ENCODE measurements at places on chromosomes 7 and 10.

- DNase-seq, result no peak
Measured at GRCh38 chr10:128814024-128814423, 653.0 kb upstream of the MGMT start.

GRCh38 chr7:118080947-118081346 is 103.0 kb upstream of the LSM8 start:
- peak; percentile 12 for DNase-seq

GRCh38 chr10:228366-228765 is 93.1 kb downstream of the ZMYND11 start:
- no peak for DNase-seq

- no peak for DNase-seq
Measured at GRCh38 chr10:12048547-12048946, 5.9 kb upstream of the UPF2 start.

GRCh38 chr7:151927011-151927410 is 29.2 kb upstream of the GALNTL5 start:
- DNase-seq, result no peak

GRCh38 chr10:8102708-8103401 is 48.4 kb downstream of the GATA3 start:
- DNase-seq, result no peak

DNA sequence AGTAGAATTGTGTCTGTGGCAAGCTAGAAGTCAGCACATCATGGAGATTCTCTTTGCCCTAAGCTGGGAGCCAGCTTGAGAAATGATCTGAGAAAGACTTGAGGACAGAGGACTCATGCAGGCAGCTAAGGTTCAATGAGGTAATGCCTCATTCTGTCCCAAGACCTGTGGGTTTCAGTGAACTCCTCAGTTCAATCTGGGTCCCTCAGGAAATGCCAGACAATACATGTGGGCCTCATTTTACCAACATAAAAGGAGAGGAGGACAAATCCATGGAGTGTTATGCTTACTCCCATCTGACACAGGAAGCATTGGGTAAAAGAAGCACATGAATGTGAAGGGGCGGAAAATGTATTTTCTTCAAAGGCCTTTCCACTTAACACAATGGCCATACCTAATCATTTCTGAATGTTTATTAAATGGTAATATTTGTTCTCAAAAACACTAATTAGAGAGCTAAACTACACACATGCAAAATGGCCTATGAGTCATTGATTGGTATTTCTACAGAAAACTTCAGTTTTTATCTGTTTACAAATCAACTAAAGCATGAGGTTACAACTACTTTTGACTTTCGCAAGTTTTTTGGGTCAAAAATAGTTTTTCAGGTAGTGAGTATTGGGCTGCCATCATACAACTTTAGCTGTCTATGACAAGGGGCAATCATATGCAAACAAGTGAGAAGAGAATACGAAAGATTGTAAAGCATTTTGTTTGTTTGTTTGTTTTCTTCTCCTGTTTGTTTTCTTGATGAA is 205.3 kb downstream of the CHRM2 start:
- peak; percentile 78 for DNase-seq

DNA sequence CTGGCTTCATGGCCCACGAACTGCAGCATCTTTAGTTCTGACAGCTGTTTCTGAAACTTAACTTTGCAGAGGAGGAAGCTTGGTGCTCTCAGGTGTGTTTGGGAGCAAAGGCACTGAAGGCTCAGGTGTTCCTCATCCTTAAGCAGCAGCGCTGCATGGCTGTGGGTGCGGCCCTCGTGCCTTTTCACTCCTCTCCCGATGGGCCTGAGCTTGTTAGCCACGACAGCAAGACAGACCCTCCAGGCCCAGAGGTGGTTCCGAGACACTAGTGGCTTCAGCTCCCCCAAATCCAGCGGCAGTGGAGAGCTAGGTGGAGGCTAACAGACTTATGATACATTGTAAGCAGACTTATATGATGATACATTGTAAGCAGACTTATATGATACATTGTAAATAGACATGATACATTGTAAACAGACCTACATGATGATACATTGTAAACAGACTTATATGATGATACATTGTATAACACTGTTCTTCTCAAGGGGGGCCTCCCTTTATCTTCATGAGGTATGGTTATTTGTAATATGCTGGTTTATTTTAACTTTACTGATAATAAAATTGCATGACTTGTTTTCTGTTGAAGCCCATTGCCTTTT is 14.1 kb downstream of the PFKP start:
- no peak for DNase-seq

DNA sequence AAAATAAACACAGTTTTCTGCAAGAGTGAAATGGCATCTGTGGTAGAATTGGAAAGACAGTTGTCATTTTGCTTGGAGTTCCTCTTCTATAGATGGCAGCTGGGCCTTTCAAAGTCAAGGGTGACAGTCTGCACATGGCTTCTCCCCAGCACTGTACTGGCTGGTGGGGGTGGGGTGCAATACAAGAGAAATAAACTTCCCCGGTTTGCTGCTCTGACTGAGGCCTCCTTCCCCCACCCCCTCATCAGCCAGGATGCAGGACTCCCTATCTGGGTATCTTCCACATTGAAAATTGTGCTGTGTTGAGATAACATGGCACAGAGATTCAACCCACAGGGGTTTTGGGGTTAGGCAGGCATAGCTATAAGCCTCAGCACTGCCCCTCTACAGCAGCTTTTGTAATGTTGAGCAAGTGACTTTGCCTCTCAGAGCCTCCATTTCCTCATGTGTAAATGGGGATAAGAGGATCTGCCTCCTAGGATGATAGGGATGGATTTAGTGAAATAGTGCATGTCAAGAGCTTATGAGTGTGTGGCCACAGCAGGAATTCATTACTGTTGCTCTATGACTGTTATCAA is 85.8 kb upstream of the WDR11 start:
- DNase-seq, result no peak
